ENCODE measurements at places on chromosomes 13 and 19. TPM values are rescaled to one million over a fixed set of nuclear protein-coding genes. Genes with fewer than 3 reads are reported as not detected.
A peak's percentile ranks its signal among the peaks of the same experiment; 100 is the strongest.

DNA sequence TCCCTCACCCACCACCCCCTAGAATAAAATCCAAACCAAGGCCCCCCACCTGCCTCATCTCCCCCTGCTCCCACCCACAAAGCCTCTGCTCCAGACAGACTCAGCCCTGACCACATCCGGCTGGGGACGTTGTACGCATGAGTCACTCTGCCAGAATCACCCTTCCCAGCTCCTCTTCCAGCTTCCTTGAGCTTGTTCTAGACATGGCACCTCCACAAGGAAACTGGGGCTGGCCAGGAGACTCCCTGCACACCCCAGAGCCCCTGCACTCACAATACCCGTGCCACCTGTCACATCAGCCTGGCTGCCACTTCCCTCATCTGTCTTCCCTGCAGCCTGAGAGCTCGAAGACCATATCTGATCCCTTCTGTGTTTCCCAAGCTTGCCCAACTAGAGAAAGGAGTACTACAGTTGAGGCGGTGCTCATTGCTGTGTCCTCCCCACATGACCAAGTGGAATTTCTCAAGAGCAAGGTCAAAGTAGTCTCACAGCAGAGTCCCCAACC, 9.7 kb downstream of the DEDD2 start:
- H3K4me1 ChIP-seq = peaks cover 23% of the 10 kb centered on the region
- H3K4me3 ChIP-seq = no peak overlapping the region
- no peaks in the 10 kb centered on the region for H3K27me3 ChIP-seq
- peaks cover 9% of the 10 kb centered on the region for H3K36me3 ChIP-seq
- DNase-seq = no peak
- no peak overlapping the region for H3K27ac ChIP-seq

DNA sequence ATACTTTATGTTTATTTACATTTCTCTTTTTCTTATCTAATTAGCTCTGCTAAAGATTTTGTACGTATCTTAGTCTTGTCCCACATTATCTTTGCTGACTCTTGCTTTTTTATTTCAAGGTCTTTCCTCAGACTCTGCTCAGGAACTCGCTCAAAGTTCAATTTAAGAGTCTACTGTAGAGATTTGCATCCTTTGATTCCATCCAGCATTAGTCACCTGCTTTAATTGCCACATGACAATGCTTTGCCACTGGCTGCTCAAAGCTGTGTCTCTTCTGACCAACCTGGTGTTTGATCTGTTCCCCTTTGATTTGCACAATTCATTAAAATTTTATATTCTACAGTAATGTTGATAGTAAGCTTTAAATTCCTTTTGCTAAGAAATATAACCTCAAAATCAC, 157.9 kb upstream of the FREM2 start:
- H3K4me3 ChIP-seq = no peak overlapping the region
- peaks cover 8% of the 10 kb centered on the region for H3K4me1 ChIP-seq
- no peak for DNase-seq
- no peaks in the 10 kb centered on the region for H3K27me3 ChIP-seq
- H3K27ac ChIP-seq = no peak overlapping the region

DNA sequence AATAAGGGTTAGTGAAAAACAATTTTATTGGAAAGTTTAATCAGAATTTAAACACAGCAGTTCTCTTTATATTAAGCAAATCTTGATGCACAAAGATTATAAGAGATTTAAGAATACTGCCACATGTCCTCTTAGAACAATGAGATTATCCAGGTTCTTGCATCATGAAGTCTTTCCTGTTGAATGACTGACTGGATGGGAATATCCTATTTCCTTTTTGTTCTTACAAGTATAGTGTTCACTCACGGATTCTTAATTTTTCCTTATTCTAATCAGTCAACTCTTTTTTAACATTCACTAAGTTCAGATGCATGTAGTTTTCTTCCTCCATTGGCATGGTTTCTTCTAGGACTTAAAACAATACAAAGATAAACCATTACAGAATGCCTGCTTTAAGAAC, 10.1 kb downstream of the URI1 start:
- H3K36me3 ChIP-seq = peaks cover 7% of the 10 kb centered on the region
- no peaks in the 10 kb centered on the region for H3K27me3 ChIP-seq
- DNase-seq = no peak
- H3K4me1 ChIP-seq = peaks cover 3% of the 10 kb centered on the region

- no peaks in the 10 kb centered on the region for H3K36me3 ChIP-seq
- no peak overlapping the region for H3K27ac ChIP-seq
- no peak overlapping the region for H3K4me3 ChIP-seq
- no peak for DNase-seq
These were observed 37.5 kb upstream of the ZNRF4 start for GRCh38 chr19:5417495-5418436.

GRCh38 chr19:45354241-45354842, 13.8 kb downstream of the KLC3 start:
- H3K36me3 ChIP-seq = peaks cover 5% of the 10 kb centered on the region
- no peaks in the 10 kb centered on the region for H3K4me1 ChIP-seq
- no peaks in the 10 kb centered on the region for H3K27me3 ChIP-seq
- H3K27ac ChIP-seq = no peak overlapping the region
- no peak overlapping the region for H3K4me3 ChIP-seq
- DNase-seq = no peak

GRCh38 chr19:4298810-4299550, 3.2 kb downstream of the TMIGD2 start:
- no peak for DNase-seq
- no peaks in the 10 kb centered on the region for H3K36me3 ChIP-seq
- peaks cover 7% of the 10 kb centered on the region for H3K4me1 ChIP-seq
- H3K4me3 ChIP-seq = no peak overlapping the region
- no peak overlapping the region for H3K27ac ChIP-seq

DNA sequence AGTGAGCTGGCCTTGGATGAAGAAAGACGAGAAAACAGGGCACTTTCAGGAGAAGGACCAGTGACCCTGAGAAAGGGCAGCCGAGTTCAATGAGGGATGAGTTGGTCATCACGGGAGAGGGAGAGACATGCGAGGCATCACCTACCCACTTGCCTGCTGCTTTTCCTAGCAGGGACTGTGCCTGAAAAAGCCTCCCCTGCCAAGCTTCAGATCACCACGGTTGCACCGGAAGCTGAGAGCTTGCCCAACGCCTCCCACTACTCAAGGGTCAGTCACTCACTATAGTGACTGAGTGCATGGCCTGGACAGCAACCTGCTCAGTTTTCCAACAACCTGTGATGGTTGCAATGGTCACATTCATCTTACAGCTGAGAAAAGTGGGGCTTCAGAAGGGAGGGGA, 12.6 kb upstream of the EPHX3 start:
- H3K4me3 ChIP-seq = no peak overlapping the region
- H3K27ac ChIP-seq = no peak overlapping the region
- H3K4me1 ChIP-seq = no peaks in the 10 kb centered on the region
- DNase-seq = no peak
- H3K36me3 ChIP-seq = peaks cover 10% of the 10 kb centered on the region
- H3K27me3 ChIP-seq = no peaks in the 10 kb centered on the region

GRCh38 chr19:17579661-17580244, 24.3 kb downstream of the COLGALT1 start:
- no peaks in the 10 kb centered on the region for H3K27me3 ChIP-seq
- H3K36me3 ChIP-seq = peaks cover 18% of the 10 kb centered on the region
- H3K27ac ChIP-seq = no peak overlapping the region

DNA sequence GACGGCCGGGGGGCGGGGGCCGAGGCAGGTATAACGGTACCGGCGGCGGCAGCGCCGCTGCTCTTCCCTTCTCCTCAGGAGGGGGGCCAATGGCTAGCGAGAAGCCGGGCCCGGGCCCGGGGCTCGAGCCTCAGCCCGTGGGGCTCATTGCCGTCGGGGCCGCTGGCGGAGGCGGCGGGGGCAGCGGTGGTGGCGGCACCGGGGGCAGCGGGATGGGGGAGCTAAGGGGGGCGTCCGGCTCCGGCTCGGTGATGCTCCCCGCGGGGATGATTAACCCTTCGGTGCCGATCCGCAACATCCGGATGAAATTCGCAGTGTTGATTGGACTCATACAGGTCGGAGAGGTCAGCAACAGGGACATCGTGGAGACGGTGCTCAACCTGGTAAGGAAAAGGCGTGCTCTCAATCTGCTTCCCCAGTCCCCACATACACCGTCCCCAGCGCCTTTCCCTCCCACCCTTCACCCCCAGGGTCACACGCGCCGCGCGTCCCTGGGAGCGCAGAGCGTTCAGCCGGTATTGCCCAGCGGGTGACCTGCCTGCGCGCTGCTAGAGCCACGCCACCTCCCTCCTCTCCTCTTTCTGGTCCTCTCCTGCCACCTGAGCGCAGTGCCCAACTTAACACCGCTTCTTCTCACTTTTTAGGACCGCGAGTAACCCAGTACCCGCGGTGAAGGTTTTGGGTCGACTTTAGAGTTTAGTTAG, 814 bp downstream of the NBEA start:
- no peak overlapping the region for H3K27ac ChIP-seq
- H3K4me3 ChIP-seq = peak overlapping the region; percentile 89

DNA sequence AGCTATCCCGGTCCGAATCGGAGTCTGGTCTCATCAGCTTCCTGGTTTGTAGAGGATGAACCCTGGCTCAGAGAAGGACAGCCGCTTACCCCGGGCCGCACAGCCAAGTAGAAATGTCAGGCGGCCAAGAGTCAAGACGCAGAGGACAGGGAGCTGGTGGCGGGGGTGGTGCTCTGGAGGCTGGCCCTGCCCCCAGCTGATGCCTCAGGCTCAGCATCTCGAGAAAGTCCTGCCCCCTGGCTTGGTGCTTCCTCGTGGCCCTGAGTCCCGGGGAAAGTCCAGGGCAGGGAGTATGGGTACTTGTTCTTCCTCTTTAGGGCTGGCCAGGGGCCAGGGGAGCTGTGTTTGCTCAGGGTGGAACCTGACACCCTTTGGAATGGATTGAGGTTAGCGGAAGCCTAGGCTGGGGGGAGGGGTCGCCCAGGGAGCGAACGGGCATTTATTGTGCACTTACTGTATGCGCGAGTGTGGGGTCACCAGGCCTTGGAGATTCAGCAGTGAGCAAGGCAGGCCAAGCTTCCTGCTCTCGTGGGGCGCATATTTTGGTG, 2.2 kb downstream of the TJP3 start:
- no peak overlapping the region for H3K4me3 ChIP-seq
- DNase-seq = no peak
- no peaks in the 10 kb centered on the region for H3K4me1 ChIP-seq
- no peak overlapping the region for H3K27ac ChIP-seq

GRCh38 chr13:79307433-79307861, 98.6 kb downstream of the RBM26 start:
- peak; percentile 45 for DNase-seq
- no peaks in the 10 kb centered on the region for H3K27me3 ChIP-seq
- H3K4me1 ChIP-seq = no peaks in the 10 kb centered on the region
- H3K4me3 ChIP-seq = no peak overlapping the region
- no peaks in the 10 kb centered on the region for H3K36me3 ChIP-seq

- H3K36me3 ChIP-seq = no peaks in the 10 kb centered on the region
- H3K27ac ChIP-seq = no peak overlapping the region
- H3K4me1 ChIP-seq = no peaks in the 10 kb centered on the region
- H3K27me3 ChIP-seq = no peaks in the 10 kb centered on the region
- no peak for DNase-seq
- no peak overlapping the region for H3K4me3 ChIP-seq
These were observed 386.6 kb downstream of the PCDH20 start for GRCh38 chr13:61029064-61029463.

GRCh38 chr19:43651758-43652545, 12.3 kb upstream of the CADM4 start:
- H3K27ac ChIP-seq = no peak overlapping the region
- H3K4me1 ChIP-seq = no peaks in the 10 kb centered on the region
- DNase-seq = peak; percentile 87
- H3K36me3 ChIP-seq = no peaks in the 10 kb centered on the region

GRCh38 chr13:40109351-40109844, 453.9 kb downstream of the COG6 start:
- no peak overlapping the region for H3K27ac ChIP-seq
- no peaks in the 10 kb centered on the region for H3K36me3 ChIP-seq
- no peak overlapping the region for H3K4me3 ChIP-seq
- DNase-seq = no peak

DNA sequence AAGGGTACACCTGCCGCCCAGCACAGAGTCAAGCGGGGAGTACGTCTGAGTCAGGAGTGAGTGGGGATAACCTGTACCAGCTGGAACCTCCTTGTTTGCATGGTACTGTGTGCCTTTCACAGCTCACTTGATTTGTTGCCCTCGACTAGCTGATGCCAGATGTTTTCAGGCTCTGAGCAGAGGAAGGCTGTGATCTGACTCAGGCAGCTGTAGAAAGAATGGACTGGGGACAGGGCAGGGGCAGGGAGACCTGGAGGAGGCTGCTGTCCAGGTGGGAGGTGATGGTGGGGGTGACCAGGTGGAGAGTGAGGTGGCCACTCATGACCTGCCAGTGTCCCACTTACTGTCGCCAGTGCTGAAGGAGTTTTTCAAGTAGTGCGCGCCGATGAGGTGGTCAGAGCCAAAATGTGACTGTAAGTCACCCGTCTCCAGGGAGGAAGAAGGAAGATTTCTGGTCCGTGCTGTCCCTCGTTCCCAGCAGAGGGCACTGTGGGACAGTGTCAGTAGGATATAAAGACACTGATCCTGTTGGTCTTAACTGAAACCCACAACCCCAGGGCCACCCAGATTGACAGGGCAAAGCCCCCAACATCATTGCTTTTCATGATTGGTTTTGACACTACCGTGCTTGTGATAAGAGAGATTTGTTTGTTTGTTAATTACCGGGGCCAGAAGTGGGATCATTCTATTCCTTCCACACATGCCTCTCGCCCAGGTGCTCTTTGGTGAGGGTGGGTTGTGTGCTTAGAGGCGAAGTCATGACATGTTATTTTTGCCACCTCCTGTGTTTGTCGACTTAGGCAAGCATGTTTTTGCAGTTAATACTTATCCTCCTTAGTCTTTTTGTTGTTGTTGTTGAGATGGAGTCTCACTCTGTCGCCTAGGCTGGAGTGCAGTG, 128.4 kb downstream of the DPF1 start:
- H3K4me3 ChIP-seq = no peak overlapping the region
- no peaks in the 10 kb centered on the region for H3K27me3 ChIP-seq
- DNase-seq = peak; percentile 80
- peaks cover 63% of the 10 kb centered on the region for H3K4me1 ChIP-seq
- peak overlapping the region; percentile 77 for H3K27ac ChIP-seq

DNA sequence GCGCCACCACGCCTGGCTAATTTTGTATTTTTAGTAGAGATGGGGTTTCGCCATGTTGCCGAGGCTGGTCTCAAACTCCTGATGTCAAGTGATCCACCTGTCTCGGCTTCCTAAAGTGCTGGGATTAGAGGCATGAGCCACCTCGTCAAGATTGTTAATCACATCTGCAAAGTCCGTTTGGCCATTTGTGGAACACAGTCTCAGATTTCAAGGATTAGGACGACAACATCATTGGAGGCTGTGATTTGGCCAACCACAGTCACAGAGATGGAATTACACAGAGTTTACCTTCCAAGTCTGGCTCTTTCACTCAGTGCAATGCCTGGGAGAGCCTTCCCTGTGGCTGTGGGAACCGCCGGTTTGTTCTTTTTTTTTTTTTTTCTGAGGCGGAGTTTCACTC, 17.8 kb downstream of the SULT2B1 start:
- H3K27me3 ChIP-seq = no peaks in the 10 kb centered on the region
- no peak for DNase-seq

- H3K27me3 ChIP-seq = no peaks in the 10 kb centered on the region
- H3K27ac ChIP-seq = no peak overlapping the region
These were observed 853.8 kb upstream of the MIR17HG start for GRCh38 chr13:90493667-90494066.

Gene ZNF91
- total RNA-seq = 98.5 TPM

Gene WTIP
- total RNA-seq = 1.1 TPM

Gene NPHS1
- total RNA-seq = not detected

Gene LYPD5
- not detected for total RNA-seq

Gene WDR88
- total RNA-seq = not detected
